Prostate gland (tissue), 2 donors: ENCODE measurements at places on chromosomes 7 and 10.

- H3K4me1 ChIP-seq, result no peaks in the 10 kb centered on the region
- no peak overlapping the region for H3K4me3 ChIP-seq
- H3K27ac ChIP-seq, result no peak overlapping the region
- no peaks in the 10 kb centered on the region for H3K36me3 ChIP-seq
- no peak for DNase-seq
Observed at GRCh38 chr10:131081786-131082185, 229.7 kb downstream of the TCERG1L start.

- no peaks in the 10 kb centered on the region for H3K36me3 ChIP-seq
- H3K4me1 ChIP-seq, result no peaks in the 10 kb centered on the region
- no peak overlapping the region for H3K4me3 ChIP-seq
- no peak for DNase-seq
- no peaks in the 10 kb centered on the region for H3K27me3 ChIP-seq
Observed at GRCh38 chr10:109993551-109994330, 14.0 kb upstream of the ADD3 start.

GRCh38 chr10:88880282-88881076 lies 434 bp downstream of the STAMBPL1 start:
- H3K27ac ChIP-seq, result peak overlapping the region; percentile 83
- H3K4me3 ChIP-seq, result peak overlapping the region; percentile 62
- H3K36me3 ChIP-seq, result no peaks in the 10 kb centered on the region
- no peaks in the 10 kb centered on the region for H3K27me3 ChIP-seq
- no peaks in the 10 kb centered on the region for H3K4me1 ChIP-seq
- peak; percentile 55 for DNase-seq

GRCh38 chr7:106590209-106590816 lies 70.6 kb downstream of the CCDC71L start:
- no peak overlapping the region for H3K4me3 ChIP-seq
- no peak for DNase-seq
- no peak overlapping the region for H3K27ac ChIP-seq
- no peaks in the 10 kb centered on the region for H3K27me3 ChIP-seq

DNA sequence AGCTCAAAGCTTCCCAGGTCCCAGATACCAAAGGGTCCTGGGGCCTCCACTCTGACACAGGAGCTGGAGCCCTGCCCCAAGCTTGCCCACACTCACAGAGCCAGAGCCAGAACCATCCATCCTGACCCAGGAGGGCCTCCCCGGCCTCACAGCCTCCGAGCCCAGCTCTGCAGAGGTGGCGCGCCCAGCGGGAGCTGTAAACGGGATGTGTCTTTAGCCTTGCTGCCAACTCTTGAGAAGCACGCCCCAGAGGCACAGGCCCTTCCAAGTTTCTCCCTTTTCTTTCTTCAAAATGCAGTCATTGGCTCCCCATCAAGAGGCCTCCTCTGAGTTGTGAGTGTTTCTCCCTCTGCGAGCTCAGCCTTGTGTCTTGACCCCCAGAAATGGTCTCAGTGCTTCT lies 75.0 kb downstream of the PDGFA start:
- H3K36me3 ChIP-seq, result no peaks in the 10 kb centered on the region
- no peaks in the 10 kb centered on the region for H3K27me3 ChIP-seq
- H3K27ac ChIP-seq, result no peak overlapping the region
- H3K4me1 ChIP-seq, result no peaks in the 10 kb centered on the region

- DNase-seq, result no peak
- H3K4me3 ChIP-seq, result no peak overlapping the region
Observed at GRCh38 chr7:119132436-119132835, 907.9 kb downstream of the ANKRD7 start.
